ENCODE measurements at places on chromosomes 2 and 18. TPM values are rescaled to one million over a fixed set of nuclear protein-coding genes. Genes with fewer than 3 reads are reported as not detected.
A peak's percentile ranks its signal among the peaks of the same experiment; 100 is the strongest.

CHRNG gene
- total RNA-seq, result not detected

GCKR gene
- 0.11 TPM for total RNA-seq

- no peak for DNase-seq
Observed at GRCh38 chr18:48321536-48321935, 87.6 kb downstream of the ZBTB7C start.

GRCh38 chr2:167749016-167749415 lies 498.4 kb downstream of the STK39 start:
- peak; percentile 4 for DNase-seq

GRCh38 chr2:98702858-98703620 lies 27.9 kb downstream of the MGAT4A start:
- no peak for DNase-seq

GRCh38 chr2:39922679-39923405 lies 143.8 kb upstream of the THUMPD2 start:
- DNase-seq, result no peak

COL4A4 gene
- total RNA-seq, result 0.76 TPM

DNA sequence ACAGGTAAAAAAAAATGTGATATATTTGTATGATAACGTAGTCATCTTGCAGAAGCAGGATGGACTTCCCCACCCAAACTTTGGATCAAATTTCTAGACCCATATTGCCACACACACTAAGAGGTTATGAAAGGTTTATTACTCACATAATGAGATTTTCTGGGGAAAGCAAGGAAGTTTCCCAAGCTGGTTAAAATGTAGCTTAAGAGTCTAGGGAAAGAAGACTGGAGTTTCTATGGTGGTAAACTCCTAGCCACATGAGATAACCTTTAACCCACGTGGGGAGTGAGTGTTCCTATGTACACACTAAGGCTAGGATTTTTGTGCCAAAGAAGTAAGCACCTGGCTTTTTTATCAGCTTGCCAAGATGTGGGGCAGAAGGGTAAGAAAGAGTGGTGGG lies 335.7 kb upstream of the UBE2E3 start:
- DNase-seq, result peak; percentile 71

DNA sequence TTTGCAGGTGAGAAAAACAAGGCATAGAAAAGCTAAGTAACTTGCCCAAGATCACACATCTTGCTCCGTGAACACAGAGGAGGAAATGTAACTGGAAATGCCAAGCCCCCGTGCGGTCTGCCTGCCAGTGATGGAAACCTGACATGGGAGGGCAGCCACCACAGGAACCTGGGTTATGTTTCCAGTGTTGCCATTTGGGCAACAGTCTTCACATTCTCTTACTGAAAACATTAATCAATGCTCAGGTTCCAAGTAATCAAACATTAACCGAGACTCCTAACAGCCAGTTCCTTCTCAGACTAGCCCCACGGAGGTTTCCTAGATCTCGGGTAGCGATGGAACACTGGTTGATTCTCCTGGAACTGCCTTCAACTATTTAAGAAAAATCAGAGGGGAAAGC lies 2.5 kb downstream of the TGFA start:
- DNase-seq, result no peak

- DNase-seq, result no peak
Observed at GRCh38 chr2:147164563-147164962, 680.3 kb upstream of the ACVR2A start.

DNA sequence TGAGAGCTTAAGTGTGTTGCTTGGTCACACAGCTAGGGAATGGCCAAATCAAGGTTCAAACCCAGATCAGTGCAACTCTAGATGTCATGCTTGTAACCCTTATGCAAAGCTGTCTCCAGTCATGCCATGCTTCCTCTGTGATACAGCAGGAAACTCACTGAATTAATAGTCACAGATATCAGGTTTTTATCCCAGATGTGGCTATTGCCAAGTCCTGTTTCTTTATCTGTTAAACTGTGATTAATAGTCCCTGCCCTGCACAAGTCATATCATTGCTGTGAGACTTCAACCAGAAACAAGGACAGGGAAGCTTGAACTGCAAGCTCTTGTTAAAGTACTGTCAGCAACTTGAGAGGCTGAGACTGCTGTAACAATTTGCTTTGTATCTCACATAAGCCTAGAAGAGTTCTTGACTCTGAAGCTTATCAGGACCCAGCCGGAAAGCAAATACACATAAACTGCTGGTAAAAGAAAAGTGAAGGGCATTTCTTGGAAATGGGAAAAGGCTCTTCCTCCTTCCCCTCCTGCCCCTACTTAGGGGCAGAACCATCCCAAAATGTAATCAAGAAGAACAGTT lies 609.0 kb downstream of the DCC start:
- no peak for DNase-seq

DNA sequence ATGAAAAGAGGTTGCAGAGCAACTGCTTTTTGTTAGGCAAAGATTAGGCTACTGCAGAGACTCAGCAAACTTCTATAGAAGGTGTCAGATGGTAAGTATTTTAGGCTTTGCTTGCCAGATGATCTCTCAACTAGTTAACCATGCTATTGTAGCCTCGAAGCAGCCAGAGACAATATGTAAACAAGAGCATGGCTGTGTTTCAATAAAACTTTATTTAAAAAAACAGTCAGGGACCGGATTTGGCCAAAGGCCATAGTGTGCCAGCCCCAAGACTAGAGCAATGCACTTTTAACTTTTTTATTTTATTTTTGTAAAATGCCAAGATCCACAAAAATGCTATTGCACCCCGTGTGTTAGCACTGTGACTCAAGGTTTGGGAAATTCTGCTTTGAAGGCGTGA lies 1.4 kb downstream of the IL37 start:
- DNase-seq, result no peak

- no peak for DNase-seq
Observed at GRCh38 chr2:197195518-197195917, 115.1 kb downstream of the ANKRD44 start.

DNA sequence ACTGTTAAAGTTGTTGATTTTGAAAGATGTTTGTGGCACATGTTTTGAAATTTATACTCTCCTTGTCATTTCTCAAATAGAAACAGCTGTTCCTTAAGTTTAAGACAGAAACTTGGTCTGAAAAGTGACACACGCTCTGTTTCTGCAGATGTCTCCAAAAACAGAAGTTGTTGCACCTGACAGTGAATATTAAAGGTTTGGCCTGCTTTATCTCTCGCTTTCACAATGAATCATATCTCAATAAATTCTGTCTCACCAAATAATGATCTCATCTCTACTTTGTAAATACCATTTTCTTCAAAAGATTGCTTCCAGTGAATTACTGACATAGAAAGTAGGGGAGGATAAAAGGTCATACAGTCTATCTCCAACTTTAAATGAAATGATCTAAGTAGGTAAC lies 294.9 kb upstream of the SYT4 start:
- no peak for DNase-seq

RBM44 gene
- total RNA-seq, result 0.11 TPM

KIF1A gene
- total RNA-seq, result not detected

KCNG2 gene
- not detected for total RNA-seq

DNA sequence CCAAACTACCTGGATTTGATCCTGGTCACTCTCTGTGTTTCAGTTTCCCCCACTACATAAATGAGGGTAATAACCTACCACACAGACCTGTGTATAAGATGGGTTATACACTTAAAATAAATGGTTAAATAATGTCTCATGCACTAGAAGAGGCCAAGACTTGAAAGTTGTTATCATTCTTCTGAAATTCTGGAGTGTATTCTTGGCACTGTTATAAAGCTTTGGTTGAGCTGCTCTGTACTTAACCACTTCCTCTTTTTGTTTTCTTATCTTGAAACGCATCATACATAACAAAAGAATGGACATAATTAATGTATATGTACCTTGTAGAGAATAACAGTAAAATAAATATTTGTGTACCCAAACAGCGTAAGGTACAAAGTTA lies 281.0 kb downstream of the AFF3 start:
- DNase-seq, result no peak

DNA sequence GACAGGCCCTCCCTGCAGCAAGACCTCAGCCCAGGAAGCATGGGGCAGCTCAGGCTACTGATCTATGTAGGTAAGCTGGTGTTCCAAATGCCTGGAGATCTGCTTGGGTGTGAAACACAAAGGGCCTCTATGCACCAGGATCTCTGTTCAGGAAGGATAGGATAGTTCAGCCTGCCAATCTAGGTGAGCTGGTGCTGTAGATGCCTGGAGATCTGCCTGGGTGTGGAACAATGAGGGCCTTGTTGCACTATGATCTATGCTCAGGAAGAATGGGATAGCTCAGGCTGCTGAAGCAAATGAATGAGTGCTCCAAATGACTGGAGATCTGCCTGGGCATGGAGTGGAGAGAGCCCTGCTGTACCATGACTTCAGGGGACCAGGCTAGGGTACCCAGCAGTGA lies 48.9 kb upstream of the MYL1 start:
- no peak for DNase-seq

GRCh38 chr2:150787353-150788093 lies 300.1 kb upstream of the RND3 start:
- DNase-seq, result no peak

DNA sequence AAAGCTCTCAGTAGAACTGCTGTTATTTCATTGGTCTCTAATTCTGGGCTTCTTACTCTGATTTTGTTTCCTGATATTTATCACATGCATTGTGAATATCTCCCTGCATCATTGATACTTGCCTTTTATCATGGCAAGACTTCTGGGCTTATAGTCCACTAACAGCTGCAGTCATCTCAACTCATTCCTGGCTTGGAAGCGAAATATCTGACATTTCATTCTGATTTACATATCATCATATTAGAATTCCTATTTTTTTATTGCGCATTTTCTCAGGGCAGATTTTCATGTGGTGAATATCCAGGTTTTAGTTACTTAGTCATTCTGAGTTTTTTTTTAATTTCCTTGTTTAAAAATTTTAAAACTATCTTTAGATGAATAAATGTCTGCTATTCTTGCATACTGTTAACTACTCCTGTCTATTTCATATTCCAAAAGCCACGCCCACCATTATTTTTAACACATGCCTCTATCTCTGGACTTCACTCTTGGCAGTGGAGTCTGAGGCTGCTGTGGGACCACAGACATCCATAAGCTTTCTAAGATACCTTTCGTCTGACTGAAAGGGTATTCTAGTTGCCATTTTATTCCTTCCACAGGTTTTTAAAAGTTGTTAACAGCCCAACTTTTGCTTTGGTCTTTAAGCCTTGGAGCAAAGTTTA lies 164.5 kb downstream of the IRS1 start:
- no peak for DNase-seq

TEX44 gene
- total RNA-seq, result not detected

DNA sequence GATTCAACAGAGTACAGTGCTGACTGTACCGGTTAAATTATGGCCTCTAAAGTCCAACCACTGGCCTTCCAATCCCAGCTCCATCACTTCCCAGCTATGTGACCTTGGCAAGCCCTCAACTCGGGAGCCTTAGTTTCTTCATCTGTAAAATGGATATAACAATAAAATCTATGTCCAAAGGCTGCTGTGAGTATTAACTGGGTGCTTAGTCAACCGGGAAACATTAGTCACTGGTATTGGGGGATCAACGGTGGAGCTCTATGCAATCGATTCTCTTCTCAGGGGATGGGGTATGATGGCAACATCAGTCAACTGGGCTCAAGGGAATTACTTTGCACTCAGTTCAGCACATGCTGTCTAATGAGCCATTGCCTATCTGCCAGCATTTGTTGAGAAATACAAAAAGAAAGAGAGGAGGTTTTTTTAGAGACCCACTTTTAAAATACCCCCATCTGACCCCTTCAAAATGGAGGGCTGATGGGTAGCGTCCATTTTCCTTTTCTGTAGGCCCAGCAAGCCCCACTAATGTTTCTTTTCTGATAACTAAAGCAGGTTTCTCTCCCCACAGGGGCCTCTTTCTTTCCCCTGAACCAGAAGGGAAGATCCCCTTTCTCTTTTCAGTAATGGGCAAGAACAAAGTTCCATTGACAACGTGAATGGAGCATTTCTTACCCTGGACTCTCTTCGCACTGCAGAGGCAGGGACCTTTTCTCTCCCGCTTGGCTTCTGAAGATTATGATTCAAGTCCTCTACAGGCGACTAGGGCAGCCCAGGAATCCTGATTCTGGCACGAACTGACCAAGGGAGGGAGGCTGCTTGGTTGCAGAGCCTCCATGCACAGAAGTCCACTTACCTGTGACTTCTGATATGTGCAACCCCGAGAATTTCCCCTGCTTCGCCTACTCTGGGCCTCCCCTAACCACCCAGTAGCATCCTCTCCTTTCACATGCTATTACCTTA lies 8.7 kb upstream of the AGFG1 start:
- no peak for DNase-seq

DNA sequence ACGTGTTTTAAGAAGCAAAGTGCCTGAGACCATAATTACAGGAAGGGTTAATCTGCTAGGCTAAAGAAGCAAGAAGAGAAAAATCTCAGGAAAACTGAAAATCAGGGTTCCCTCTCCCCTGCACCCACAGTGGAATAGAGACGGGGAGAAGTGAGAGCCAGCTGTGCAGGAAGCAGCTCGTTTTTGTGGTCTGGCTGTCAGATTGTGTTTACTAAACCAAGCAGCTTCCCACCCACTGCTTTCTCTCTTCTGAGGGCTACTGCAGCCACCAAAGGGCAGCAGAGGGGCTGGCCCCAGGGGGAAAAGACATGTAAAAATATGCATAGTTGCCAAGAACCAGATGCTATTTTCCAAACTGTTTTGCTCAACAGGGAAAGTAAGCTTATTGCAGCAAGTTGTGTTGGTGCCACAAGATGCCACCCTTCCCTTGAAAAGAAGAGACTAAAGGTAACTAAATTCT lies 72.6 kb upstream of the THUMPD2 start:
- DNase-seq, result peak; percentile 42

- DNase-seq, result no peak
Observed at GRCh38 chr2:35421485-35421884, 934.1 kb upstream of the CRIM1 start.

CERKL gene
- total RNA-seq, result not detected

DNA sequence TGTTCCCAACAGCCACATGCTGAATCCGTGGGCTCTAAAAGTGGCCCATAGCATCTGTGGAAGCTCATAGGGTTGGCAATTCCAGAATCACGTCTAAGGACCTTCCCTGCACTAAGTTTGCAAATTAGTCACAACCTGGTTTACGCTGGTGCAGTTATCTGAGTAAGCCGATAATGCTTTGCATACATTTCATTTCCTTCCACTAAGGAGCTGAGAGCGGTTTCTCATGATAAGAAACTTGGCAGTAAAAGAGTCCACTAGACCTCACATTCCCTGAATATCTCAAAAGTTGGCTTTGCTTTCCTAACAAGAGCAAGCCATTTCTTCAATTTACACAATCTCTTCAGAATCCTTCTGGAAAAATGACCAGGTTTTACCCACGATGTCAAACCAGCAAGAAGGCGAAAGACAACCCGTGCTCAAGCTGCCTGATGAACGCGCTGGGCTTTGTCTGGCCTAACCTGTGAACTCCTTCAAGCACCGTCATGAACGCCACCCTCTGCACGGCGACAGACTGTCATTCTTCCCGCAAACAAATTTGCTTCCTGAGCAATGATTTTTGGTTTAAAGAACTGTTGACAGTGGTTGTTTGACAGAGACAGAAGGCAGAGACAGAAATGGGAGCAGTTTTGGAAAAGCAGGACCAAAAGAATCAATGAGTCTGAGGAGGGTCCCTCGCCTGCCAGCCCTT lies 73.0 kb upstream of the COPS8 start:
- no peak for DNase-seq

- DNase-seq, result no peak
Observed at GRCh38 chr2:48529676-48530032, 300 bp upstream of the STON1 start.

GRCh38 chr2:25232248-25232825 lies 64.0 kb upstream of the POMC start:
- DNase-seq, result no peak

DNAH7 gene
- 0.89 TPM for total RNA-seq

NLRC4 gene
- total RNA-seq, result not detected

CPO gene
- not detected for total RNA-seq

GRCh38 chr2:238921259-238921658 lies 73.4 kb downstream of the TWIST2 start:
- no peak for DNase-seq
